LHCN-M2 (cell line): ENCODE measurements at places on chromosomes 12 and 14. TPM values are rescaled to one million over a fixed set of nuclear protein-coding genes. Genes with fewer than 3 reads are reported as not detected.

The POU6F1 gene
- total RNA-seq = 1.2 and 1.8 TPM in 2 replicates

The CPNE6 gene
- not detected in 2 replicates for total RNA-seq

DNA sequence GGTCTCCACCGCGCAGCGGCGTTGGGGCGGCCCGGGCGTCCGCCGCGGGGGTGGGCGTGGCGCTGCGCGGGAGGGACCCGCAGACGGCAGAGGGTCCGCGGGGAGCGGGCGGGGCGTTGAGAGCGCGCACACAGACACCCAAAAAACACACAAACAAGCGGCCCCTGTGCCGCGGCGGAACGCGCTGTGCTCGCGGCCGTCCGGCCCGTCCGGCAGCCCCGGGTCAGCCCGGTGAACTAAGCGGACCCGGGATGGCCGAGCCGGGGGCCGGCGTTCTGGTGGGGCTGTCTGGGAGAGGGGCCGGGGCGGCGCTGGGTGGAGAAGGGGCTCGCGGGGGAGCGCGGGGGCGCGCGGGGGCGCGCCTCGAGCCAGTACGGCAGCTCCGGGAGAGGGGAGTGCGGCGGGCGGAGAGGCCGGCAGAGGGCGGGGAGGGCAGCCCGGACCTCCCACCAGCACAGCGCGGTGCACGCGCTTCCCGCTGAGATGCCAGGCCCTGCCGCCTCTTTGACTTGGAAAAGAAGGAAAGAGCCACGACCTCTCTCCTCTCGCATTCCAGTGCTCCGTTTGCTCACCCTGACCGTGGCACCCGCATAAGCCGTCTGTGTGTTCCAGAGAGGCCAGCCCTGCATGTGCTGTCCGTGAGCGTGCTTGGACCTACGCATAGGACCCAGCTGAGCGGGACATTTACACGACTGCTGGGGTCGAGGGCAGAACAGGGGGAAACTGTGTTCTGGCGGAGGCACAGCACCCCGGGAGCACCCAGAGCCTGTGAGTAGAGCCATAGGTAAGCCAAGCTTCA lies 10.3 kb downstream of the SLC6A12 start:
- no peak for DNase-seq

- DNase-seq = no peak
These were observed 8.5 kb downstream of the RDH16 start for GRCh38 chr12:56948881-56949280.

- peak; percentile 5 for DNase-seq
These were observed 32.6 kb downstream of the PPP2R5E start for GRCh38 chr14:63510538-63510937.

GRCh38 chr12:14995583-14996425 lies 23.0 kb downstream of the PDE6H start:
- peak; percentile 60 for DNase-seq

- DNase-seq = no peak
These were observed 484.8 kb downstream of the EGLN3 start for GRCh38 chr14:33465846-33466700.

- no peak for DNase-seq
These were observed 7.5 kb upstream of the KRT1 start for GRCh38 chr12:52687497-52688385.

DNA sequence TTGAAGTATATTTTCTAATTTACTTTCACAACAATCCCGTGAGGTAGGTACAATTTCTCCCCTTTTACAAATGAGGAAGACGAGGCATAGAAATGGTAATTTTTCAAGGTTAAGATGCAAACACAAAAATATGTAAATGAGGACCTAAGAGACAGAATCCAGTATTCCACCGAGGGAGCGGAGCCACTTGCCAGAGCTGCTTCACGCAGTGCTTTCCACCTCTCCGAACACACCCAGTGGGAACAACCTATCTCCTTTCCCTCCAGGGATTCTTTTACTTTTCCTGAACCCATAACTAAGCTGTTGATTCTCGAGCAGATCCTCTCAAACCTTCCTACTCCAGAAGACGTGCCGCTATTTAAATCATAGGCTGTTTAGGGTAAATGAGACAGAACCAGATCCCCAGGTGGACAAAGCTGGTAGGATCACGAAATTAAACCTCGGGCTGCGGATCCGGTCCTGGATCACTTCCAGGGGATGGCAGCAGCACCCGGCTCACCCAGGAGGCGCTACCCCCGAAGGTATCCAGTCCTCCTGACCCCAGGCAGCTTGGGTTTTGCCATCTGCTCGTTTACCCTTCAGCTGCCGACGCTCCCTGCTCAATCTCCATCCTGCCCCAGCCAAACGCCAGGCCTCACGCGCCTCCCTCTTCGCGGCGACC lies 1.5 kb downstream of the DDHD1 start:
- DNase-seq = peak; percentile 65

- no peak for DNase-seq
These were observed 35.6 kb upstream of the FICD start for GRCh38 chr12:108479364-108480070.

The TAS2R7 gene
- total RNA-seq = 0.32 TPM in 1 of 2 replicates, not detected in the other

The RDH12 gene
- total RNA-seq = not detected in 2 replicates

The PPTC7 gene
- 4.8 and 9.2 TPM in 2 replicates for total RNA-seq

DNA sequence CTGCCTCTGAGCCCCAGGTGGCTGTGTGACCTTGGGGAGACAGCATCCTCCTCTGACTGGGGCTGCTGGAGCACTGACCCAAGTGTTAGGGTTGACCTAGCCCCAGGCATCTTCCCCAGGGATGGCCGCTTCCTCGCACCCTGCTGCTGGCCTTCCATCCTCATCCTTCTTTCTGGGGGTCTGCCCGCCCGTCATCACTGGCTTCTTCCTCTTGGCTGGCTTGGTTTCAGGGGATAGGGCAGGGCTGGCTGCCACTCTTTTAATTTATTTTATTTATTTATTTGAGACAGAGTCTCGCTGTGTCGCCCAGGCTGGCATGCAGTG lies 3.5 kb downstream of the TEDC1 start:
- DNase-seq = no peak

GRCh38 chr14:63890553-63890952 lies 37.7 kb downstream of the SYNE2 start:
- DNase-seq = no peak

The KIF26A gene
- total RNA-seq = under 0.01 TPM in 1 of 2 replicates, not detected in the other

DNA sequence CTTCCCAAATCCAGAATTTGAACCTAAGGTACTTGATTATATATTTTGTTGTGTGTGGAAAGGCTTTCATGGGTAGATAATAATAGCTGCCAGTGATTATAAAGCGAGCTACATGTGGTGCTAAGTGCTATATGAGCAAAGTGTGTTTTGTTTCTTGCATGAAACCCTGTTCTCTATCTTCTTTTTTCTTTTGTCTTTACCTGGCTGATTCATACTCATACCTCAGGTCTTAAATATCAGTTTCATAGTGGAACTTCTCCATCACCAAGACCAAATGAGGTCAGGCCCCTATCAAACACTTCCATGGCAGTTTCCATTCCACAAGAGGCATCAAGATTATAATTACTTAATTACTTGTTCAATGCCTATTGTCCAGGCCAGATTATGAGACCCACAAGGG lies 6.9 kb downstream of the MAP3K9 start:
- no peak for DNase-seq

The SLC8A3 gene
- total RNA-seq = 10.6 and 12.8 TPM in 2 replicates

DNA sequence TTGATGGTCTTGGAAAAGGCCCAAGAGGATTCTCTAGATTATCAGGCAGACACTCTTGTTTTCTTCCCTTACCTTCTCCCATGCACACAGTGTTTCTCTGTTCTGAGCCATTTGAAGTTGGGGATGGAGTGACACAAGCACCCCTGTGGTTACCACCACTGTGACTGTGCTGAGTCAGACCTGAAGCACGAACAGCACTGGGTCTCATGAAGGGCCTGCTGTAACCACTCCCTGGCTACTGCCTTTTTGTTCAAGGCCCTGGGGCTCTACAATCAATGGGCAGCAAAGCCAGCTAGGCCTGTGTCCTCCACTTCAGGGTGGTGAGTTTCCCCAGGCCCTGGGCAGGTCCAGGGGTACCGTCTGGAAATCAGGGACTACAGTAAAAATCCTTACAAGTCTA lies 65.5 kb downstream of the TSPAN8 start:
- peak; percentile 15 for DNase-seq

DNA sequence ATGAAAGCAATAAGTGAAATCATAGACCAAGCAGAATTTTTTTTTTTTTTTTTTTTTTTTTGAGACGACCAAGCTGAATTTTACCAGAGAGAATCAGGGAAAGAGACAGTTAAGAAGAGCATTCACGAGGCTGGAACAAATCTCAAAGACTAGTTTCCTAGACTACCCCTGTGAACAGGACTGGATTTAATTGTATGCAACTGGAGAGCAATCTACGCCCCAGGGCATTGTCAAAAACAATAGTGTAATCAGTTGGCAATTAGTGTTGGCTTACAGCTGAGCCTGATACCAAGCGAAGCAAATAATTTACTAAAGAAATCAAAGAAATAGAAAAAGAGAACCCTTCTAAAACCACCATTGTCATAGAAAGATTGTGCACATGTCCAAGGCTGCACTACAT lies 232.9 kb upstream of the CPNE8 start:
- DNase-seq = no peak

DNA sequence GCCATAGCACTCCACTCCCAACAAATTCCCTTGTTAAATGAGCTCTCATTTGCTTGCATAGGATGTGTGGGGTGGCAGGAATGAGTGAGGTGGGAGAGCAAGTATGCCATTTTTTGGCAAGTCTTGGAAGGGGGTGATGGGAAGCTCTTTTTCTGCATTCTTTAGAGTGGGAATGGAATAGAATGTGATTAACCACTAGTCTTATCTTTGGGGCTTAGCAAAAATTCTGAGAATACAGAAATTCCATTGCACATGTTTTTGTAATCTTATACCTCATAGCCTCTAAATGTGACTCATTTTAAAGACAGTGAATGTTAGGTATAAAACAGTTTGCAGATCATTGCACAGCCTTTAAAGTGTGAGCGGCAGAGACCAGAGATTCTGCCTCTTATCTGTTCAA lies 28.4 kb upstream of the NEDD1 start:
- DNase-seq = peak; percentile 49

The GDF3 gene
- total RNA-seq = not detected in 2 replicates

- no peak for DNase-seq
These were observed 5.5 kb downstream of the CCDC92 start for GRCh38 chr12:123967121-123967586.

DNA sequence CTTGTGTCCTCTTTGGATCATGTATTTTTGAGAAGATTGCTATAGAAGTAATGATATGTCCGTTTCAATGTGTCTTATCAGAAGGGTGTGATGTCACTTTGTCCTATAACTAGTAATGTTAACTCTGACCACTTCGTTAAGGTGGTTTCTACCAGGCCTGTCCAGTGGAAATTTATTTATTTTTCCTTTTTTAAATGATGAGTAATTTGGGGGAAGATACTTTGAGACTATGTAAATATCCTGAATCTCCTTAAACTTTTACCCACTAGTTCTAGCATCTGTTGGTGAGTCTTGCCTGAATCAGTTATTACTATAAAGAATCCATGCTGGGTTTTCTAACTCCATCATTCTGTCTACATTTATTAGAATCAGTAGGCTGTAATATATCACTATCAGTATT lies 15.3 kb downstream of the EP400 start:
- DNase-seq = peak; percentile 31

DNA sequence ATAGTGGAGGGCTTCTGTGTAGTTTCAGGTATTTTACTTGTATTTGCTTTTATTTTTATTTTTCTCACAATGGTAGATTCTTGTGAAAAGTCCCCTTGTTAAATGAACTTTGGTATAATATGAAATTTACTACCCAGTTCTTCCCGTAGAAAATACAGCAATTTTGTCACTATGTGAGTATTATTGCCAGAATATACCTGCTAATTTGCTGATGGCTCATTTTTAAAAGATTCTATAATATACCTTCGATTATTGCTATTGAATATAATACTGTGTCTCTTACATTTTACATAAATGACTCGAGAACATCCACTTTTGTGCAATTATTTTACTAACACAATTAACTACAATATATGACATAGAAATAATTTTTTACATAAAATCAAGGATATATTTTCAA lies 262.3 kb upstream of the NOVA1 start:
- DNase-seq = no peak

DNA sequence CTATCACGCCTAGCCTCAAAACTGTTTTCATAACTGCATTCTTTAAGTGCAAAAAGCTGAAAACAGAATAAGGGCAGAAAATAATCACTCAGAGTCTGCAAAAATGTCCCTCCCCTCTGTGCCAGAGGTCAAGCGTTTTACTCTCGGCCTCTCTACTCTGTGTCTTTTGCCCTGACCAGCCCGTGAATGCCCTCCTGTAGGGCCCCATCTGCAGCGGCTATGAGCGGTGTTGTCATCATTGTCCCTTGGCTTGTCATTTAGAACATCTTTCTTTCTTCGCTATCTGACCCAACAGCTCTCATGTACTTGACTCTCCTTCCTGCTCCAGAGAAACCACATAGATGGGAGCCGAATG lies 21.7 kb downstream of the ELK3 start:
- DNase-seq = no peak

DNA sequence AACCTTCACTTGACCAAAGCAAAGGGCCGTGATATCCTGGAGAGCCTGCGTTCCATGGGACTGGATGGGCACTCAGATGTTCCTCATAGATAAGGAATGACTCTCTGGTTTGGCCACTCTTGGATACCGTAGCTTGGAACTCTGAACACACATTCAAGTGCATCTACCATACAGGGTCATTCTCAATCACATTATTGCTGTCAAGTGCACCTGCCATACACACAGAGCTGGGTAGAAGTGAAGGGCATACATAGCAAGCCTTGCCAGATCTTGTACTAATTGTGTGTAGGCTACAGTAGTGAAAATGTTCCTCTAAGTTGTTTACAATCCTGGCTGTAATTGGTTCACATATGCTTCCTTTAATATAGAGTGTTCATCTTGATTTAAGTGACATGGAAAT lies 58.3 kb downstream of the PELI2 start:
- no peak for DNase-seq

GRCh38 chr14:90545966-90546751 lies 149.3 kb downstream of the CALM1 start:
- peak; percentile 29 for DNase-seq

The FERMT2 gene
- 87.5 and 89.6 TPM in 2 replicates for total RNA-seq

The DNAH10 gene
- total RNA-seq = under 0.01 TPM in 1 of 2 replicates, not detected in the other

GRCh38 chr14:75220156-75220555 lies 43.7 kb upstream of the TMED10 start:
- DNase-seq = no peak

DNA sequence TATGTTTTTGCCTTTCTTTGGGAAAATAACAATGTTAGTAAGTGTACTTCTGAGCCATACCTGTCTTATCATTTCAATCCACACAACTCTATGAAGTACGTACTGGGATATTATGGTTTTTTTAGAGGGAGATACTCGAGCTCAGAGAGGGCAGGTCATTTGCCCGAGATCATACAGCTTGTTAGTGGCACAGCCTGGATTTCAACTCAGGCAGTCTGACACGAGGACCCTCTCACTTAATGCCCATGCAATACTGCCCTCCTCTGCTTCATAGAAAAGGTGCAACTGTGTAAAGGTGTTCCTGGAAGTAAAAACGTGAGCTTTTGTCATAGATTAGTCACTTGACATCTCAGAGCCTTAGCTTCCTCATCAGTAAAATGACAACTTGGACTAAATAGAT lies 128.0 kb downstream of the NDUFA12 start:
- peak; percentile 12 for DNase-seq

DNA sequence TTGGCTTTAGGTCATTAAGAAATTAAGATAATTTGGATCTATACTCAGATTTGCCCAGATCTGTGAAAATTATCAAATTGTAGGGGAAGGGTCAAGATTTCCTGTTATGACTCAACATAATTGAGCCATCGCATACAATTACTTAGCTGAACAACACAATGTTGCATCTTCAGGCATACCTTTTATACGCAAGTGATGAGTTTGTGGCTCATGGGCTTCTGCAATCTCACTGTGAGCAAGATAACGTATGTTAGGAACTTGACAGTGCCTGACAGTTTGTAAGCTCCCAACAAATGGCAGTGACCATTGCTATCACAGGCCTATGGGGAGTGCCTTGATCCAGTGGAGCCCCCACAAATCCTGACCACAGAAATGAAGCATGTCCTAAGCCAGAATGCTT lies 199.7 kb downstream of the BCAT1 start:
- DNase-seq = no peak
